ENCODE measurements at places on chromosomes 5 and 9.
A peak's percentile ranks its signal among the peaks of the same experiment; 100 is the strongest.

DNA sequence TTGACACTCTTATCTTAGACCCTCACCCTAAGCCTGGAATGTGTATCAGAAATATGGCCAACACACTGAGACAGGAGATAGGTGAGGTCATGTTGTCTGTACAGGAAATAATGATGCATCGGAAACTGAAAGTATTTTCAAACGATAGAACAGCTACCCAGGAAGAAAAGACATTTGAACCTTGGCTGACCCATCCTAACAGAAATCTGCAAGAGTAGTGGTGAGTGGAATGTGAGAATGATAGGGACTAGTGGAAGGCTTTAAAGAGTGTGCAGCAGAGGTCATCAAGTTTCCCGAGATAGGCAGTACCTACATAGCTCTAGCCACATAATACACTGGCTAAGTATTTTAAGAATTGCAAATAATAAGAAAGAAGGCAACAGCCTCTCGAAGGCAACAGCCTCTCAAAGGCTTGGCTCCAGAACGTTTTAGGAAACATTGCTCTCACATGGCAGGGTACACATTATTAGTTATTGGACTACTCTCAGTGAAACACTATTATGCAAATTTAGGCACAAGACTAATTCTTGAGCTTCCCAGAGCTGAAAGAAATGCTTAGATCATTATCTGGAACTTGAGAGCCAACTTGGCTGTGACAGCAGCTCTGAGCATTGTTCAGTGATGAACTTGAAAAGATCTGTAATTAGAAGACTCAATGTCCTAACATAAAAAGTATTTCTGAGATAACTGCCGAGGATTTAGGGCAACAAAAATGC is 133.1 kb upstream of the FBXL7 start:
- no peak for DNase-seq

DNA sequence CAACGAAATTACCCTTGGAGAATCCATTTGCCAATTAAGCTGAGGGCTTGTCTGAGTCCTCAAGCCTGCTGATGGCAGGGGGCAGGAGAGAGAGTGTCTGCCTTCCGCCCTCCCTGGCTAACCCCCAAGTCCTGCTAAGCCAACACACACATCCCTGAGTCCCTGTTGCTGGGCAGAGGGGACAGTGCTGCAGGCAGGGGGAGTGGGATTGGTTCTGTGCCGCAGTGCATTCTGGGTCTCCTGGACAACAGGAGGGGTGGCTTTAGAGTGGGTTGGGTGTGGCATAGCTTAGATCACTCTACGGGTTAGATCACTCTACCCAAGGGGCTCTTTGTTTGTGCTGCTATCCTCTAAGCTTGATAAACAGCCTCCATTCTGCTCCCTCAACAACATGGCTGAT is 427.7 kb downstream of the CDK5RAP2 start:
- DNase-seq, result no peak

- DNase-seq, result peak; percentile 24
Observed at GRCh38 chr5:55172937-55173686, at the start of gene CDC20B. TSS of gene CDC20B (minus strand) at chr5:55173177. CDS start at chr5:55173000, 177 bp downstream.

- DNase-seq, result no peak
Observed at GRCh38 chr9:133579601-133580418, 29.4 kb downstream of the FAM163B start.

- DNase-seq, result no peak
Observed at GRCh38 chr5:14197056-14197455, 53.9 kb downstream of the TRIO start.

GRCh38 chr9:85740787-85741094 is 1.0 kb downstream of the AGTPBP1 start:
- DNase-seq, result no peak

GRCh38 chr5:161380486-161380885 is 166.0 kb downstream of the GABRB2 start:
- no peak for DNase-seq

GRCh38 chr5:104353371-104353770 is 790.8 kb upstream of the NUDT12 start:
- DNase-seq, result no peak

GRCh38 chr5:139733010-139733688 is 62.5 kb upstream of the PSD2 start:
- DNase-seq, result no peak

DNA sequence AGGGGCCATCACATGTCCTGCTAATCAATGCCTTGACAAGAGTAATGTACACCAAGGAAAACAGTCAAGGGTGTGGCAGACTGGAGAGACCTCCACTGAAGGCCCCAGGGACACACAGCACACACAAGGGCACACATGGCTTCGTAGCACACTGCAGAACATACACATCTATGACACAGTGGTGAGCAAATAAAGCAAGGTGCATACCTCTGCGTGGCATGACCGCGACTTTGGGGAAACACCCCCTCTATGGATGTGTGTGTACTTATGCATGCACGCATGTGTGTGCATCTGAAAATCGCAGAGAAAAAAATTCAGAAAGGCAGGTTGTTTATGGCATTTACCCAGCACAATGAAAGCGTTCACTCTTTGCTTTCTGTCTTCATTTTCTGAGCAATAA is 20.5 kb downstream of the SEMA4D start:
- DNase-seq, result no peak

DNA sequence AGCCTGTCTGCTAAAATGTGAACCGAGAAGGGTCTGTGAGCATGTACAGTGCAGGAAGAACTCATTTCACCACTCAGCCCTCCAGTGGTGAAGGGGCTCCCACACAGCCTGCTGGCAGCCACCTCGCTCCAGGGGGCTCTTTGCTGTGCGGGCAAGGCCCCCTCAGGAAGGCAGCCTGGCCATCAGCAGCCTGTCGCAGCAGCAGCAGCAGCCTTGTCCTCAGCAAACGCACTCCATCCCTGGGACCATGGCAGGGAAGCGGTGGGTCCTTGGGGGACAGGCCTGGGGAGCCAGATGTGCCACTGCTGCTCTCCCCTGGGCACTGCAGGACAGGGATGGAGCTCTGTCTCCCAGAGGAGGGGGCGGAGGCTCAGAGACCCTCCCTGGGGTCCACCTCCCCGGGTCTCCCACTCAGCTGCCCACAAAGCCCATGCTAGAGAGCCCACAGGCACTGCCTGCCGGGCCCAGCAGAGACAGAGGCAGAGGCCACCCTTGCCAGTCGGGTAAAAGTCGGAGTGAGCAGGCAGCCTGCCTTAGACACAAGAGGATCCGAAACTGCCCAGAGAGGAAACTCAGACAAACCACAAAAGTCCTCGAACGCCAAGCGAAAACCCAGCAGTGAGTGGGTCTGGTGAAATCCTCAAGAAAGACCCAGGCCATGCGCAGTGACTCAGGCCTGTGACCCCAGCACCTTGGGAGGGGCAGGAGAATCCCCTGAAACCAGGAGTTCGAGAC is 8.0 kb downstream of the BRD3 start:
- no peak for DNase-seq

DNA sequence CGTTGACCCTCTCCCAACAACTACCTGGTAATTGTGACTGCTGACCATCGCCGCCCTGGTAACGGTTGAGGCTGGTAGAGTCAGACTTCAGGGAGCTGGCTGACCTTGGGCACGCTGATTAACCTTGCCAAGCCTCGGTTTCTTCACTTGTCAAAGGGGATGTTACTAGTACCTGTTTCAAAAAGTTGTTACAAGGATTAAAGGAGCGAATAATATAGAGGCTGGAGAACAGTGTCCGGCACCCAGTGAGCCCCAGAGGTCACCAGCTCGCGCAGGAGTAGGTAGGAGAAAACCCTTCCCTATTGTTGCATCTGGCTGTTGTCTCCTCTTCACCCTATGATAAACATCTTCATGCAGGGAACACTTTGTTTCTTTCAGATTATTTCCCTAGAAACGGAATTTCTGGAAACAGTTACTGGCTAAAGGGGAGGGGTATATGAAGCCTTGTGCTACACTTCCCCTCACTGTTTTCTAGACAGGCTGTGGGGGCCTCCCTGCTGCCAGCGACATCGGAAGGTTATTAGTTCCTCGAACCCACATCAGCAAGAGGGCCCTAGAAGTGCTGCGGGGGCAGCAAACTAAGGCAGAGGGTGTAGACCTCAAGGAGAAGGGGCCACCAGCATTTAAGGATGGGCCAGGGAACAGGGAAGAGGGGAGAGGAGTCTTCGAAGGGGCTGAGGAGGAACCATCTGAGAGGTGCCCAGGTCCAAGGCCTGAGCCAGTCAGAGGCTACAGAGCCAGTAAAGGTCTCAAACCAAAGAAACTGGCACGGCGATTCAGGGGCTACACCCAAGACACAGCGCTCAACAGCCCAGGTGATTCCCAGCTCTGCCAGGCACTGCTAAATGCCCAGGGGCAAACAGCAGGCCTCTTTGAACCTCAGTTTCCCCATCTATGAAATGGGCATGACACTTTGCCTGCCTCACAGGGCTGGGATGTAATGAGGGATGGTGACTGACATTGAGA is 37.6 kb downstream of the HRH2 start:
- no peak for DNase-seq

GRCh38 chr5:65866837-65867521 is 59.4 kb upstream of the ERBIN start:
- no peak for DNase-seq

- no peak for DNase-seq
Observed at GRCh38 chr5:159732220-159732619, 184.1 kb upstream of the ADRA1B start.

GRCh38 chr5:77847814-77848290 is 71.7 kb upstream of the TBCA start:
- DNase-seq, result no peak

- no peak for DNase-seq
Observed at GRCh38 chr9:79572608-79573411, 1.0 kb downstream of the TLE4 start.

DNA sequence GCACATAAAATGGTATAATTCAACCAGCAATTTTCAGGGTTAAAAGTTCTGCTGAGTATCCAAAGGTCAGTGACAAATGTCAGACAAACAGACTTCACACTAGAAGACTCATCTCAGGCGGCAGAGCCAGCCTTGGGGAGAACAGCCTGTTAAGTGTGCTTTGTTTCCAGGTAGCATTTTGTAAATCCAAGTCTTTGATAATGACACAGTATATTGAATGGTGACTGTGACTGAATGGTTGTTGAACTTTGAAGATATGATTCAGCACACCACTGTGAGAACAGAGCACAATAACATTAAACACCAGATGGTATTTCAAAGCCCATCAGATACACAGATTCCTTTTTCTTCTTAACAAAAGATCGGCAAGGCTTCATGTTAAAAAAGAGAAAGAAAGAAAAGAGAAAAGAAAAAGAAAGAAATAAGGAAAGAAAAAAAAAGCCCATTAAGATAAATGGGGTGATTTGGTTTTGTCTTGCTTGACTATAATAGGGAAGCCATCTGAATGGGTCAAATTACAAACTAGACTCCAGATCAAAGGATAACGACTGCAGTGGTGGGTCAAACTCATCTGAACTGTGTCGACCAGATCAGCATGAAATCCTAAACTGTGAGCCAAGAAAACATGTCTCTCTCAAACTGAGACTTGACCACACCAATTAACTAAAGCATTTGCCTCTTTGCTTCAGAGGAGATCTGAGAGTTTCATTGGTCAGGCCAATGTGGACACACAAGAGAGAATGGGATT is 313.0 kb upstream of the ZNF608 start:
- no peak for DNase-seq
